A673 (cell line): ENCODE measurements at places on chromosomes 2 and 18. TPM values are rescaled to one million over a fixed set of nuclear protein-coding genes. Genes with fewer than 3 reads are reported as not detected.

Gene STAT4
- 0.33 and 0.71 TPM in 2 replicates for total RNA-seq

DNA sequence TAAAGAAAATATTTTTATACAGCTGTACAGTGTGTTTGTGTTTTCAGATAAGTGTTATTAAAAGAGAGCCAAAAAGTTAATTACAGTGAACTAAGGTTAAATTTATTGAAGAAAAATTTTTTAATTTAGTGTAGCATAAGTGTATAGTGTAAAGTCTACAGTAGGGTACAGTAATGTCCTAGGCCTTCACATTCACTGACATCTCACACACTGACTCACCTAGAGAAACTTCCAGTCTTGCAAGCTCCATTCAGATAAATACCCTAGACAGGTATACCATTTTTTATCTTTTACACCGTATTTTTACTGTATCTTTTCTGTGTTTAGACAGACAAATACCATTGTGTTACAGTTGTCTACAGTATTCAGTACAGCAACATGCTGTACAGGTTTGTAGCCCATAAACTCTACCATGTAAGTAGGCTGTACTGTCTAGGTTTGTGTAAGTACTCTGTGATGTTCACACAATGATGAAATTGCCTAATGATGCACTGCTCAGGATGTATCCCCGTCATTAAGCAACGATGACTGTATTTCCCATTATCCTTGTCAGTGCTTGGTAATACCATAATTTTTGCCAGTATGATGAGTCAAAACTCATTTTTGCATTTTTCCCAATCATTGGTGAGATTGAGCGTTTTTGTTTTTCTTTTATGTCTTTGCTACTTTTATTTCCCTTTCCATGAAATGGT is 48.2 kb upstream of the B3GNT2 start:
- DNase-seq: no peak

- DNase-seq: peak; percentile 18
Observed at GRCh38 chr2:108215794-108216211, 24.0 kb upstream of the SULT1C3 start.

DNA sequence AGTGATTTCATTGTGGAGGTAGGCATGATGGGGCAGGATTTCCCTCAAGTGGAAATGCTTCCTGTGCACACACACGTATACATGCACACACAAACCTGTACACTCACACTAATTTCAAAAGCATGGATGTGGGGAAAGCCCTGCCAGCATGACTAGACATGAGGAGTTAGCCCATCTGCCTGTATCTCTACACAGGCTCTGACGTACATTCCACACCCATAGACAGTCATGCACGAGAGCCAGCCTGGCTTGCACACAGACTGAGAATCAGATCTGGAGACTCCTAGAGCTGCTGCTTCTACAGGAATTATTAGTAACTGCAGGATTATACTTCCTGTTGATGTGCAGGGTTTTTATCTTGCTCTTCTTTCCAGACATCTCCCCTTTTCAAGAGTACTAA is 27.3 kb upstream of the NFU1 start:
- no peak for DNase-seq
